ENCODE measurements at places on chromosomes 5 and 9. TPM values are rescaled to one million over a fixed set of nuclear protein-coding genes. Genes with fewer than 3 reads are reported as not detected.

The SOX30 gene
- total RNA-seq, result not detected

The SAXO1 gene
- total RNA-seq, result under 0.01 TPM

The MRNIP gene
- total RNA-seq, result 3.8 TPM

The C5orf52 gene
- total RNA-seq, result not detected

The SLC36A2 gene
- total RNA-seq, result 0.14 TPM

The TPPP gene
- total RNA-seq, result 0.85 TPM

The TSSK1B gene
- not detected for total RNA-seq

The GPX3 gene
- total RNA-seq, result 380 TPM

The SLC25A2 gene
- not detected for total RNA-seq

The IRX4 gene
- not detected for total RNA-seq

The KLF4 gene
- total RNA-seq, result 3.1 TPM

The FCN1 gene
- total RNA-seq, result not detected

The RNF208 gene
- 0.31 TPM for total RNA-seq

The CRB2 gene
- total RNA-seq, result not detected

The LCN6 gene
- total RNA-seq, result not detected

The CCNI2 gene
- total RNA-seq, result not detected

GRCh38 chr5:41347569-41347968 is 134.2 kb upstream of the C6 start:
- no peak for DNase-seq

GRCh38 chr5:55914971-55915370 is 63.8 kb downstream of the IL31RA start:
- DNase-seq, result no peak

GRCh38 chr5:84825606-84826005 is 440.9 kb upstream of the EDIL3 start:
- DNase-seq, result no peak

- no peak for DNase-seq
Measured at GRCh38 chr5:167594750-167595149, 696.7 kb upstream of the WWC1 start.

GRCh38 chr9:87713988-87714330 is 12.0 kb upstream of the CTSL start:
- no peak for DNase-seq

- DNase-seq, result peak; percentile 49
Measured at GRCh38 chr5:165495829-165496380, 1990.5 kb downstream of the MAT2B start.

GRCh38 chr5:168334695-168335094 is 43.2 kb downstream of the WWC1 start:
- no peak for DNase-seq

DNA sequence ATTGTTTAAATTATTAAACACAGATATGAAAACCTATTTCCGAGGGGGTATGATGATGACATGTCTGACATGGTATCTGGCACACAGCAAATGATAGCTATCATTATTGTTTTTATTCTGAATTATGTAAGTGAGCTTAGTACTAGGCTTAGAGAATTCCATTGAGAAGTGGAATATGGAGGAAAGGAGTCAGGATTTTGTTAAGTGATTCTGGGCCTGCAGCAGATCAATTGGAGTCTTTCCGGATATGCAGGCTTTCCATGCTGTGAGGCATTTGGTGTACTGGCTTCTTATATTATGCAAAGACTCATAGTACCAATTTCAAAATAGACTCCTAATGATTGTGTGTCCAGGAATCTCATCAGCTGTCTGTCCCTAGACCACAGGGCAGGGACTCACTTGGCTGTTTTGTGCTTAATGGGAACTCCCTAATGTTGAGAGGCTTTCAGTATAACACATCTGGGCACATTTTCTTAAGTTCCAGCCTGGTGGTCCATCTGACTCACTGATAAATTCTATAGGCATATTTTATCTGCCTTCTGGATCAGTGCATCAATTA is 180.0 kb upstream of the KLF9 start:
- no peak for DNase-seq

DNA sequence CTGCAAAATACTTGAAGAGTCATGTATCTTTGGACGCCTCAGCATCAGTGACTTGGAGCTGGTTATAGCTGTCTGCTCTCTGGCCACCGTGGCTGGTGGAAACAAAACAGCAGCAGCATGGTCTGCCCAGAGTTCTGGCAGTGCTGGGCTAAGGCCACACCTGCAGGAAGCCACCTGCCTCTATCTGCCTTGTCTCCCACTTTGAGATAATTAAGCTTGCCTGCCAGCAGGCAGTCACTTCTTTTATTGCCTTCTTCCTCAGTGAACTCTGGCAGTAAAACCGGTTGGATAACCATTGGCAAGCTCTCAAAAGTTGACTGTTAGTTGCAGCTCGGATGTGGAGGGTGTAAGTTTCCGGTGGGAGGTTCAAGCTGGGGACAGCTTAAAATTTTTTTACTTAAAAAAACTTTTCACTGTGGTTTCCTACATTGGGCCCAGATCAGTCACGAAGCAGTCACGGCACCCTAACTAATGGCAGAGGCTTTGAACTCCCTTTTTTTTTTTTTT is 4.9 kb downstream of the SMIM3 start:
- peak; percentile 95 for DNase-seq

GRCh38 chr5:73115399-73116051 is 4.8 kb upstream of the TMEM171 start:
- DNase-seq, result peak; percentile 78

DNA sequence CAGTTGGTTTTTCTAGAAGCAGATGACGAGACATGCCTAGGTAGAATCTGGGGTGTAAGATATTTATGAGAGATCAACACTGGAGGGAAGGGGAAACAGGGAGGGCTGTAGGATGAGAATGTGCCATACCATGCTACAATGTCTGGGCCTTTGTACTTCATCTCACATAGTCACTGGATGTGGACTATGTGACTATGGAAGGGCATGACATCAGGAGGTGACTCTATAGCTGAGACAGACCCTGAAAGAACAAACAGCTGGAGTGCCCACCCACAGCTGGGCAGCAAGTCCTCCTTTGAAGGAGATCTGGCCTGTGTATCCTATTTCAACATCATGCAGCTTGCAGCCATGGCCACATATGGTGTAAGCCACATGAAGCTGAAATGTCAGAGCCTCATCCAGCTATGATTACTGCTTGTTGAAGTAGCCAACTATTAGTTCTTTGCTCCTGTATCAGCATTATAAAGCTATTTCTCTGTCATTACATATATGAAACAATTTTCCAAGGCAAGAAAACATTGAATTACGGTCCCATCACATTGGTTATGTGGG is 46.2 kb upstream of the KIF2A start:
- no peak for DNase-seq

DNA sequence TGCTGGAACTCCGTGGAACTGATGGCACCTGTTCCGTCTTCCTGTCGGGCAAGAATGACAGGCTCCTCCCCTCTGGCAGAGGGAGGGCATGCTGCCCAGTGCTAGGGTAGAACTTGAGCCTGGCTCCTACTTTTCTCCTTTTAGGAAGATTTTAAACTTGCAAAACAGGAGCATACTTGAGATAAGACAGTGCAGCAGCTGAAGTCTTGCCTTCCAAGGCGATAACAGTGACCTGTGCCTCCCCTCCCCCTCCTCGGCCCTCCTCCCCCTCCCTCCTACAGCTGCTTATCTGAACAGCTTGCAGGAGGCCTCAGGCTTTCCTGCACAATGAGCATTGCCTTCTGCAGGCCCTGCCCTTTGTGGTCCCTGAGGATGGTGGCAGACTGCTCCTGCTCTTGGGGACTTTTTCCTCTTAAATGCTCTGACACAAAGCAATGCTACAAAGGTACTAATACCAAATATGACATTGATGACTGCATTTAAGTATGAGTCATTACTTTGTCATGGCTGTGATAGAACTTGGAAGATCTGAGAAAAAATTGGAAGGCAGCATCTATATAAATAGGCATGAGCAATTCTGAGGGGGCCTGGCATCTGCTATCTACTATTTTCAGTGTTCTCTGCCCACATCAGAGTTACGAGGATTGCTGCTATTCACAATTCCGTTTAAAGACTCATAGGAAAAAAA is 2.0 kb downstream of the GADD45G start:
- DNase-seq, result peak; percentile 23

GRCh38 chr5:25579111-25579510 is 934.3 kb upstream of the CDH10 start:
- DNase-seq, result no peak

DNA sequence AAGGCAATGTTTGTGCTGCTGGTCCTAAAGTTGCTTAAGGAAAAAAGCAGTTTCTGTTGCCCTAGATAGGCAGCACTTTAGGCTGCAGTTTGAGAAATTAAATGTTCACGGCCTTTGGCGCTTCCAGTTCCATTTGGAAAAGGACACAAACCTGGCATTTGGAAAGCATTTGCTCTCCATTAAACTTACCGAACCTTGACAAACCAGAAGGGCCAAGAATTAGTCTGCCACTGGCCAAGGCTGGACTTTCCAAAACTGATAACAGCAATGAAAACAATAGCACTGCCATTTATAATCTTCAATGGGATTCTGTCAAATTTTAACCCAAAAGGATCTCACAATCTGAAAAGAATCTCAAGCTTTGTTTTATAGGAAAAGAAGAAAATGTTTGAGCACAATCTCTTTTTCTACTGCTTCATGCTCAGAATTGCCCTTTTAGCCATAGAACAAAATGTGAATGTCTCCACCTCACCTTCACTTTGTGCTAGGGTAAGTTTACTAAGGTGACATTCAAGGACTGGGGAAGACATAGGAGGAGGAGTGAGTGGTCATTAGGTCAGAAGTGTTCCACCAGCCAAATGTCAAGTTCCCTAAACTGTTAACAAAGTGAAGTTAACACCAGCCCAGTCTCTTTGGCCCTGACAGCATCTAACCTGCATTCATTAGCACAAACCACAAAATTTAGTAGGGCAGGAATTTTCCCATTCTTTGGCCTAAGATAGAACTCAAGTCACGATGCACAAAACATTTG is 583.4 kb upstream of the DMAC1 start:
- no peak for DNase-seq

DNA sequence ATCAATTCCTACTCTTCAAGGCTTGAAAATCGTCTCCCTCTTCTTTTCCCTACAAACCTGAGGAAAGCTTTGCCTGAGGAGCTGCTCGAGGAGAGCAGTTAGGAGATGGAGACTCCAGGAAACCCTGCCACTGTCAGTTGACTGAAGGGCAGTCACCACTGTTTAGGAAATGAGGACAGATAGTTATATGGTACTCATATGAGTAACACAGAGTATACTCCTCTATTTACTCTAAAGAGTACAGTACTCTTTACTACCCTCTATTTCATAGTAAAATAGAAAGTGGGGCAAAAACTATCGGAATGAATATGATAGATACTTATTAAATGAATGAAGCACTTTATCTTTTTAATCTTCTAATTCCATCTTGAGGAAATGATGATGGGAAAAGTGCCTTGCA is 115.8 kb downstream of the MAPKAP1 start:
- DNase-seq, result no peak

- no peak for DNase-seq
Measured at GRCh38 chr5:54611290-54611951, 93.9 kb downstream of the SNX18 start.

DNA sequence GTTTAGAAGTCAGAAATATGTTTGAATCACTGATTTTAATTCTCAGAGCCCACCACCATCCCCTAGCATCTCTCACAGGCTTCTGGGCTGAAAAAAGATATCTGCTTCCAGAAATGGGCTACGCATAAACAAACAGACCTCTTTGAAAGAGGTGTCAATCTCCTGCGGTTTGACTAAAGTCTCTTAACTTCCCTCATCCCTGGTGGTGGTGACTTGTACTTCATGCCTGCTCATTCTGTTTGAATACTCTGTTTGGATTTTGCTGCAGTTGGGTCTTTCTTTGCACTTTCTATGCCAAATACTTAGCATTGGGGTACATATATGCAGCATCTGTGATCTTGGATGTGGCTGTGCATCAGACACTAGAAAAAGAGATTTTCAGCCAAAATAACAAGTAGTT is 157.2 kb upstream of the ATP10B start:
- DNase-seq, result no peak

GRCh38 chr5:138457531-138458275 is 7.6 kb upstream of the EGR1 start:
- DNase-seq, result no peak

DNA sequence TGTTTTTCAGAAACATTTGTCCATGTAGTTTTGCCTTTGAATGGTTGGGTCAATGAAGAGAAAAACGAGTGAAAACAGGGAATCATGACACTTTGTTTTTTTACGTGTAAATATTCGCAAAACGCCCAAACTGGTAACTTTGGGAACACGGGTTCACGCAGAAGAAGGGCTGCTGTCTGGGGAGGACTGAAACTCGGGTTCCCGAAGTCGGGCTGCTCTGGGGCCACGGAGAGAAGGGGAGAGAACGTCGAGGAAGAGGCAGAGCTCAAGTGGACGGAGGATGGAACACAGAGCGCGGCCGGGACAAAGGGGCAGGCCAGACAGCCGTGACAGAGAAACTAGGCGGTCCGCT is 478 bp upstream of the SETD9 start:
- no peak for DNase-seq

- no peak for DNase-seq
Measured at GRCh38 chr5:92850886-92851285, 730.1 kb downstream of the NR2F1-AS1 start.

DNA sequence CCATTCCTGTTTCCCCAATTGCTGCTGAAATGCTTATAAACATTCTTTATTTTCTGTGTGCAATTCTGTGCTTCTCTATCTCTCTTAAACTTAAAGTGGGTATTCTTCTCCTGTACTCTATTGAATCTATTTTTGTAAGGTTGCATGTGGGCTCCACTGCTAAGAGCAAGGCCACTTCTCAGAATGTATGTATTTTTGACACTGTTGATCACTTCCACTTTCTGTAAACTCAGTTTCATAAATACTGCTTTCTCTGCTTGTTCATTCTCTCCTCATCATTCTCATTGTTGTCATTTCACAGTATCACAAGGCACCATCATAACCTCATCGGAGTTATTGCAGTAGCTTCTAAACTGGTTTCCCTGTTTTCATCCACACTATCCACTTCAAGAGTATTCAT is 483.0 kb upstream of the CDH18 start:
- DNase-seq, result no peak

DNA sequence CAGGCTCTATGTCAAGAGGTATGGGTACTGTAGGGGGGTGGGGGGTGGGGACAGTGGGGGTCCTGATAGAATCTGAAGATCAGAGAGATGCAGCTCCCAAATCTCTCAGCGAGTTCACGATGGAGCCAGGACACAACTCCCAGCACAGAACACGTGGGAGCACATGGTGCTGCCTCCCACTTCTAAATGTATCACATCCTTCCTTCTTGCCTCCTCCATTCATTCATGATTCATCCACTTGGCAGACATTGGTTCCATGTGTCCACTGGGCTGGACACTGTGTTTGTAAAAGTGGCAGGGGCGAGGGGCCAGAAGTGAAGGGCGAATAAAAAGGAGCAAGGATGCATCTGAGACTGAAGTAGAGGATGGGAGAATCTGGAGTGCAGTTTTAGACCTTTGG is 33.9 kb downstream of the SH3TC2 start:
- DNase-seq, result no peak

- no peak for DNase-seq
Measured at GRCh38 chr9:81669041-81669651, 20.2 kb downstream of the TLE1 start.

GRCh38 chr5:112729630-112730029 is 8.1 kb upstream of the APC start:
- no peak for DNase-seq

DNA sequence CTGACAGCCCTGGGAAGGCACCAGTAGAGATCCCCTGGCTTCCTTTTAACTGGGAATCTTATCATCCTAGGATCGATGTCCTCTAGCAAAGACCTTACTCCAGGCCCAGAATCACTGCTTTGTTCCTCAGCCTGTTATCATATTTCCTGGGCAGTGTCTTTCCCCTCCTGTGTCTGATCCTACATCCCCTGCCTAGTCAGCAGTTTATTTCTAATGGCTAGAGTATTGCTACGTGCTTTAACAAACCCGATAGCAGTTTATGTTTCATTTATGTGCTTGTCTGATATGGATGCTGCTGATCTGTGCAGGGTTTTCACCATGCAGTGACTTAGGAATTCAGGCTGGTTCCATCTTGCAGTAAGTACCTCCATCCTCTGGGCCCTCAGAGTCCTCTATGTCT is 20.9 kb upstream of the BARX1 start:
- no peak for DNase-seq
